ENCODE measurements at places on chromosomes 4 and X.

- DNase-seq: no peak
Observed at GRCh38 chr4:174107746-174108354, 175.6 kb downstream of the FBXO8 start.

GRCh38 chr4:148868191-148868590, 426.0 kb upstream of the NR3C2 start:
- no peak for DNase-seq

- no peak for DNase-seq
Observed at GRCh38 chr4:66606908-66607307, 936.6 kb upstream of the EPHA5 start.

DNA sequence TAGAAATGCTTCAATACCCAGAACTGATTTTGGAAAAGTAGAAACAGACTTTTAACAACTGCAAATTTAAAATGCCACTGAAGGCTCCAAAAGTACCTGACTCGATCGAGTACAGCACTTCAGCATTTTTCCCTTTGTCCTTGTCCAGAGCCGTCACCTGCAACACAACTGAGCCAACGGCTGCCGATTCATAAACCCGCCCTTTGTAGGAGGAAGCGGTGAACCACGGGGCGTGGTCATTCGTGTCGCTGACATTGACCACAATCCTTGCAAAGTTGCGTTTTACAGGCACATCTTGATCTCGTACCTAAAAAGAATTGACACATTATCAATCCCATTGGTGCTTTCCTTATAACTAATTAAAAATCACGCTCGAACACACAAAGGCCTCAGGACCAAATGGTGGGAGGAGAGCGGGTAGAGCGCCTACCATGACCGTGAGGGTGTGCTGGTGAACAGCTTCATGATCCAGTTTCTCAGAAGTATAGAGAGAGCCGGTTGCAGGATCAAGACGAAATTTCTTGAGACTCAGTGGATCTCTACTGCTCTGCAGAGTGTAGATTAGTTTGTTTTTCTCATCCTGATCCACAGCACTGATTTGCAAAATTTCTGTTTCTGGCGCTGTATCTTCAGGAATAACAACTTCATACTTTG, 72.8 kb upstream of the MTNR1A start:
- DNase-seq: no peak

- DNase-seq: no peak
Observed at GRCh38 chrX:55715847-55716246, 1.7 kb upstream of the RRAGB start.

DNA sequence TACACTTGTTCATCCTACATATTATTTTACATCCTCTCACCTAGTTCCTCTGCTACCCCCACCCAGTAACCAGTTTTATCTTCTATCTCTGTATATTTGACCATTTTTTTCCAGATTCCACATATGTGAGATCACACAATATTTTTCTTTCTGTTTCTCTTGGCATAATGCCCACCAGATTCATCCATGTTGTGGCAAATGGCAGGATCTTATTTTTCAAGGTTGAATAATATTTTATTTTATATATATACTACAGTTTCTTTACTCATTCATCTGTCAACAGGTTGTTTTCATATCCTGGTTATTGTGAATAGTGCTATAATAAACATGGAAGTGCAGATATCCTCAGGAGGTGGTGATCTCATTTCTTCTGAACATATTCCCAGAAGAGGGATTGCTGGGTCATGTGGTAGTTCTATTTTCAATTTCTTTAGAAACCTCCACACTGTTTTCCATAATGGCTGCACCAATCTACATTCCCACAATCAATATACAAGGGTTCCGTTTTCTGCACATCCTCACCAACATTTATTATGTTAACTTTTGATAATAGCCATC, 48.2 kb downstream of the THAP9 start:
- no peak for DNase-seq

- DNase-seq: no peak
Observed at GRCh38 chrX:81377329-81377728, 175.4 kb downstream of the SH3BGRL start.

DNA sequence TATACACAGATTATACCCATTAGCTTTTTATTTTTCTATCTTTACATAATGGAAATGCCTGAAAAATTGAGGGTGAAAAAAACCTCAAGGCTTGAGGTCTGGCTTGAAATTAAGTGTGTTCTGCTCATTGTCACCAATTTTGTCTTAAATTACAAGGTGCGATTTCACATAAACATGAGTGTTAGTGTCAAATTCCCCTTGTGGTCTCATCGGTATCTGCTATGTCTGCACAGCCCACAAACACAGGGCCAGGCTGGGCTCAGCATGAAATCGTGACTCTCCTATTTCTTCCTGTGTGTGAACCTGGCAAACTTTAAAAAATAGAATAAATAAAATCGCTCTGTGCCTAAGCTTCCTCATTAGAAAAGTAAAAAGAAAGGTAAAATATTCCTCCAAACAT, 109.1 kb downstream of the CRLF2 start:
- DNase-seq: no peak

- no peak for DNase-seq
Observed at GRCh38 chr4:83618431-83618830, 82.5 kb downstream of the GPAT3 start.
